ENCODE measurements at places on chromosomes 1 and 21.
A peak's percentile ranks its signal among the peaks of the same experiment; 100 is the strongest.

DNA sequence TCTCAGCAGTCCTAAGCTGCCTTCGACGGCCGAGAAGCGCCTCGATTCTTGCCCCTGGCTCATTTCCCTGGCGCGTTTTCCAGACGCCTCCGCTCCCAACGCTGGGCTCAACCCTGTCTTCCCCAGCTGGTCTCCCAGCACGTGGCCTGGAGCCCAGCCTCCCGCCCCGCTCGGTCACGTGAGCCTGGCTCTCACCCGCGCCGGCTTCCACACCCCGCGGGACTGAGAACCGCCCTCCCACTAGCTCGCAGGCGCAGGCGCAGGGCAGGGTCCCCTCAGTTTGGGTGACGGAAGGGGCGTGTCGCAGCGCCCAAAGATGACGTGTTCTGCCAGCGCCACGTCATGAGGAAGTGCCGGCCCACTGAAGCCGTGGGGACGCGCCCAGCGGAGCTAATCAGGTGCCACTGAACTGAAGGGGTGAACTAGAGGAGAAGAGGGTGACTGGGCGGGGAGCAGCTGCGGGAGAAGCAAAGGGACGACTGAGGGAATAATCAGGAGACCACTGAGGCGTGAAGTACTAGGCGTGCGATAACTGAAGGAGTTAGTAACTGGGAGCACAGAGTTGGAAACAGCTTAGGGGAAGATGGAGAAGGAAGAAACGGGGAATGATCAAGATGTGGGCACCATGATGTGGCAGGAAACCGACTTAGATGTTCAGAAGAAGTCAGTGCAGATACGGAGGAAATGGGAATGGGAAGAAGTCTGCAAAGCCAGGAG, at the start of gene DHDDS:
DHDDS (plus strand) TSS at position 343 of the 717 bp plus-strand sequence. CDS start 625 bp downstream, outside the sequence.
- H3K27ac ChIP-seq, result peak within 1 kb of the TSS; percentile 92
- no peaks in the 10 kb centered on the region for H3K27me3 ChIP-seq
- DNase-seq, result peak; percentile 99
- peaks cover 11% of the 10 kb centered on the region for H3K36me3 ChIP-seq

DNA sequence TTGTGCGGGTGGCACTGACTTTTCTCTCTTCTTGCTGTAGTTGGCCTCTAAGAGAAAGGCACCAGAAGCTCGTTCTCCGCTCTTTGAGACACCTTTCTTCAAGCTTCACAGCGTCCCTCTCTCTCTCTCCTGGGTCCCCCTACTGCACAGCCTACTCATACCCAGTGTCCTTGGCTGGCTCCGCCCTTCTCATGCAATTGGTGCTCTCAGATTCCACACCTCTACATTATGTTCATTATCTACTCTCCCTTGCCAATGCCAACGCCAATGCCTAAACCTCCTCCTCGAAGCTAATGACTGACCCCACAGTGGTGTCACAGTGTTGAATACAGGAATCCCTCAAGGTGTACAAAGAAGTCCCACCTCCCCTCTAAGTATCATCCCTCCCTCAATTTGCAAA, 4.8 kb upstream of the DNAJC28 start:
- no peak for DNase-seq
- no peak overlapping the region for H3K4me3 ChIP-seq
- peaks cover 2% of the 10 kb centered on the region for H3K36me3 ChIP-seq
- H3K27ac ChIP-seq, result no peak overlapping the region
- peaks cover 5% of the 10 kb centered on the region for H3K4me1 ChIP-seq
- no peaks in the 10 kb centered on the region for H3K27me3 ChIP-seq

DNA sequence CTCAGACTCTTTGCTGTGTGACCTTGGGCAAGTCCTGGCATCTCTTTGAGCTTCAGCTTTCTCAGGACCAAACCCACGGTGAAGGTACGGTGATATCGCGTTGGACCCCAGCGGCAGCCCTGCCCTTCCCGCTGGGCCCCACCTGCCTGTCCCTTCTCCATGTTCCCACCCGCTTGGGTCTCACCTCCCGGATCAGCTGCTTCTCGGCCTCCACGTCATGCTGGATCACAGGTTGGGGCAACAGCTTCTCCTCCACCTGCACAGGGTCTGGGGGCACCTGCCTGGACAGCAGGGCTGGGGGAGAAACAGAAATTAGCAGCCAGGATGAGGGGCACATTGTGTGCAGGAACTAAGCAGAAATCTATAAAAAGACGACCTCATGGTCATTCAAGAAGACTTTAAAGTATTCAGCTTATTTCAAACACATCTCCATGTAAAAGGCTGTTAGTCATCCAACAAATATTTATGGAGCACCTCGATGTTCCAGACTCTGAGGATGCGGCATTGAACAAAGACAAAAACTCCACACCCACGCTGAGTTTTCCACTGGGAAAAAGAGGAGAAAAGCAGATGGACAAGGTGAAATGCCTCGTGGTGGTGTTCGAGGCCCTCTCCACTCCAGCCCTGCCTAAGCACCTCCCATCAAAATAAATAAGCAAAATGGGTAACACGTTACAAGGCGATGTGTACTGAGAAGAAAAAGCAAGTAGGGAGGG, 19.5 kb downstream of the KIF17 start:
- H3K36me3 ChIP-seq, result no peaks in the 10 kb centered on the region
- DNase-seq, result no peak
- H3K27ac ChIP-seq, result no peak overlapping the region
- H3K4me3 ChIP-seq, result no peak overlapping the region

GRCh38 chr21:44418108-44418875, 37.0 kb upstream of the LRRC3 start:
- no peak for DNase-seq
- no peaks in the 10 kb centered on the region for H3K4me1 ChIP-seq
- peaks cover 7% of the 10 kb centered on the region for H3K36me3 ChIP-seq
- no peak overlapping the region for H3K4me3 ChIP-seq

DNA sequence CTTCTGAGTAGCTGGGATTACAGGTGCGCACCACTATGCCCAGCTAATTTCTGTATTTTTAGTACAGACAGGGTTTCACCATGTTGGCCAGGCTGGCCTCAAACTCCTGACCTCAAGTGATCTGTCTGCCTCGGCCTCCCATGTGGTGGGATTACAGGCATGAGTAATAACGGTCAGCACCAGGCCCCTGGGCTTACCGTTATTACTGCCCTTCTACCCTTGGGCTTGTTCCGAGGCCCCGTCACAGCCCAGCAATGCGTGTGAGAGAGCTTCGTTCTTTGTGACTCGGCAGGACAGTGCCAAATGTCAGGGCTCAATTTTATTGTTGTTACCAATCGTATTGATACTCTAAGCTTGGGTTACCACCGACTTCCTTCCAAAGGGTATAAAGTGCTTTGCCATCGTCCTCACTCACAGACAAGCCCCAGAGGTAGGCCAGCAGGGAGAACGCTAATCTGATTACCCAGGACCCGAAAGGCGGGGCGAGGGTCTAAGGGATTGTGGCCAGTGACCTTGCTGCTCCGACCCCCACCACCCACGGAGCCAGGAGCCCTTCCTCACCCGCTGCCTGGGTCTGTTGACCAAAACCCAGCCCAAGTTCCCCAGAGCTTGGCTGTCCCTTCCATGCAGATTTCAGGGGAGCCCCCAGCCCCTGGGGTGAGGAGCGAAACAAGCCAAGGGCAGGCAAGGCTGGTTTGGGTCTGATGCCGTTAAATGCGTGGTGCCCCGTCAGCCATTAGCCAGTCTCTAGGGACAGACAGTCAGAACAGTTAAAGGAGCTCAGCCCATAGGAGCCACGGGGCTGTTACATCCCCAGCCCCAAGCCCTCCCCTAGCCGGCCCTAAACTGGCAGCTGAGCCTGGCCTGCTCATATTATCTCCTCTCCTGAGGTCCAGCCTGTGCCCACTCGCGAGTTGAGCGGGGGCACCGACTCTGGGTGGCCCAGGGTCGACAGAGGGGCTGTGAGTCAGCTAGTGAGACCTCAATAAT, 54.9 kb upstream of the CASZ1 start:
- no peaks in the 10 kb centered on the region for H3K4me1 ChIP-seq
- no peak overlapping the region for H3K27ac ChIP-seq
- no peaks in the 10 kb centered on the region for H3K36me3 ChIP-seq
- H3K4me3 ChIP-seq, result no peak overlapping the region
